ENCODE measurements at places on chromosomes 4 and X. TPM values are rescaled to one million over a fixed set of nuclear protein-coding genes. Genes with fewer than 3 reads are reported as not detected.

The ADGRG4 gene
- 0.03 TPM for polyA plus RNA-seq

DNA sequence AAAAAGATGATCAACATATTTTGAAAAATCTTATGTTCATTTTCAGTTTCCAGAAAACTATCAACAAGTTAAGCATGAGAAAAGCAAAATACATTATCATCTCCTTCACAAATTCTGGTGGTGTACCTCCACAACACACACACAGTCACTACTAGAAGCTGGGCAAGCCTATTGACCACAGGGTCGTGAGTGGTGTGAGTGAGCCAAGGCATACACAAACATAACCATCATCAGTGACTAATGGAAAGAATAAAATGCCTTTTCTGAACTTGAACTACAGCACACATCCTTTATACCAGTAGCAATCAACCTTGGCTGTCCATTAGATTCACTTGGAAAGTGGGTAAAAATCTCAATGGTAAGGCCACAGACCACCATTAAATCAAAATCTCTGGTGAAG is 180.2 kb downstream of the FAM47B start:
- no peak overlapping the region for H3K4me3 ChIP-seq
- H3K27me3 ChIP-seq, result no peaks in the 10 kb centered on the region
- H3K4me1 ChIP-seq, result no peaks in the 10 kb centered on the region
- H3K36me3 ChIP-seq, result no peaks in the 10 kb centered on the region
- DNase-seq, result peak; percentile 35

DNA sequence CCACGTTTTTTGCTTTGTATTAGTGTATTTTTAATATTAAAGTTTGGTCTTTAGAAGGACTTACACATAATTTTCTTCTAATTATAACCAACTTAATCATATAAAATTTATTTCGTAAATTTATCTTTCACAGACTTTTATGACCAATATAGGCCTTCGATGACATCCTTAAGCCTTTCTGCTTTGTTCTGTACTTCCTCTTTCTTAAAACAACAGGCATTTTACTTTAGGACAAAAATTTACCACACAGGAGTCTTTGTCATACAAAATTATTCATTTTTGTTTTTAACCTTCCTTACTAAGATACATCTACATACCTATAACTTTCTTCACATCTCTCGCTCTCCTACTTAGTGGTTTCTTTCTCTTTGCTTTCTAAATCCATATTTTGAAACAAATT is 56.3 kb downstream of the RGS12 start:
- H3K27me3 ChIP-seq, result no peaks in the 10 kb centered on the region
- no peak overlapping the region for H3K4me3 ChIP-seq
- peaks cover 2% of the 10 kb centered on the region for H3K4me1 ChIP-seq
- H3K27ac ChIP-seq, result no peak overlapping the region
- no peak for DNase-seq

DNA sequence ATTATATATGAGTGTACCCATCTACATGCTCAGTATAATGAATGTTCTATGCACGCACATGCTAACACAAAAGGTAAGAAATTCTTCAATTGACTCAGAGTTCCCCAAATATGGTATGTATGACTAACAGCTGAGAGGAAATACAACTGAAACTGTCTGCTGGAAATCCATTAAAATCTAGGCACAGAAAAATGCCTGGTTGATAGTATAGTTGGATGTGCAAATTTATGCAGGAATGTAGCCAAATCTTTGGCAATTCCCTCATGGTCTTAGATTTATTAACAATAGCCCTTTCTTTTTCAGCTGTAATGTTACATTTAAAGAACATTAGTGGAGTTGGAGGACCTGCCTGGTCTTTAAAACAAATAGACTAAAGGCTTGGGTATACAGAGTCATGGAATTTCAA is 5.5 kb downstream of the CAMK2D start:
- no peaks in the 10 kb centered on the region for H3K27me3 ChIP-seq
- DNase-seq, result peak; percentile 90
- H3K27ac ChIP-seq, result no peak overlapping the region
- H3K4me3 ChIP-seq, result no peak overlapping the region
- no peaks in the 10 kb centered on the region for H3K36me3 ChIP-seq

- no peak overlapping the region for H3K4me3 ChIP-seq
- H3K27ac ChIP-seq, result no peak overlapping the region
- no peaks in the 10 kb centered on the region for H3K36me3 ChIP-seq
- no peaks in the 10 kb centered on the region for H3K27me3 ChIP-seq
- no peak for DNase-seq
These were observed 376.3 kb upstream of the ZFP42 start for GRCh38 chr4:187619319-187619718.

DNA sequence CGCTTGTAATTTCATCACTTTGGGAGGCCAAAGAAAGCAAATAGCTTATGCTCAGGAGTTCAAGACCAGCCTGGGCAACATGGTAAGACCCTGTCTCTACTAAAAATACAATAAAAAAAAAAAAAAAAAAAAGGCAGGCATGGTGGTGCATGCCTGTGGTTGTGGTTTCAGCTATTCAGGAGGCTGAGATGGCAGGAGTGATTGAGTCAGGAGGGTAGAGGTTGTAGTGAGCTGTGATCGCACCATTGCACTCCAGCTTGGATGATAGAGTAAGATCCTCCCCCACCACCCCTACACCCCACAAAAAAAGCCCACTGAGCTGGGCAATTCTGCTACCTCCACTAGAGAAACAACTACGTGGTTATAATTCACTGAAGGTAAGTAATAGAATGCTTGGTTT is 118.8 kb upstream of the PCDH18 start:
- no peaks in the 10 kb centered on the region for H3K27me3 ChIP-seq
- H3K36me3 ChIP-seq, result no peaks in the 10 kb centered on the region
- H3K27ac ChIP-seq, result no peak overlapping the region
- peak; percentile 63 for DNase-seq
- no peaks in the 10 kb centered on the region for H3K4me1 ChIP-seq

GRCh38 chr4:184416913-184417734 is 57.2 kb downstream of the IRF2 start:
- H3K36me3 ChIP-seq, result peaks cover 4% of the 10 kb centered on the region
- peaks cover 9% of the 10 kb centered on the region for H3K4me1 ChIP-seq
- peak overlapping the region; percentile 70 for H3K27ac ChIP-seq
